ENCODE measurements at places on chromosomes 1 and 21.

DNA sequence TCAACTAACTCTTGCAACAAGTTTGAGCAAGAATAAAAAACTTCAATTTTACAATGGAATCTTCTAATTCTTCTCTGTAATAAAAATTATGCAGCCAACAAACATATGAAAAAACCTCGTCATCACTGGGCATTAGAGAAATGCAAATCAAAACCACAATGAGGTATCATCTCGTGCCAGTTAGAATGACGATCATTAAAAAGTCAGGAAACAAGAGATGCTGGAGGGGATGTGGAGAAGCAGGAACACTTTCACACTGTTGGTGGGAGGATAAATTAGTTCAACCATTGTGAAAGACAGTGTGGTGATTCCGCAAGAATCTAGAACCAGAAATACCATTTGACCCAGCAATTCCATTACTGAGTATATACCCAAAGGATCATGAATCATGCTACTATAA, 327.5 kb upstream of the LYPLAL1 start:
- DNase-seq: no peak

GRCh38 chr21:33168886-33169285, 60.9 kb upstream of the IFNAR2 start:
- DNase-seq: no peak

DNA sequence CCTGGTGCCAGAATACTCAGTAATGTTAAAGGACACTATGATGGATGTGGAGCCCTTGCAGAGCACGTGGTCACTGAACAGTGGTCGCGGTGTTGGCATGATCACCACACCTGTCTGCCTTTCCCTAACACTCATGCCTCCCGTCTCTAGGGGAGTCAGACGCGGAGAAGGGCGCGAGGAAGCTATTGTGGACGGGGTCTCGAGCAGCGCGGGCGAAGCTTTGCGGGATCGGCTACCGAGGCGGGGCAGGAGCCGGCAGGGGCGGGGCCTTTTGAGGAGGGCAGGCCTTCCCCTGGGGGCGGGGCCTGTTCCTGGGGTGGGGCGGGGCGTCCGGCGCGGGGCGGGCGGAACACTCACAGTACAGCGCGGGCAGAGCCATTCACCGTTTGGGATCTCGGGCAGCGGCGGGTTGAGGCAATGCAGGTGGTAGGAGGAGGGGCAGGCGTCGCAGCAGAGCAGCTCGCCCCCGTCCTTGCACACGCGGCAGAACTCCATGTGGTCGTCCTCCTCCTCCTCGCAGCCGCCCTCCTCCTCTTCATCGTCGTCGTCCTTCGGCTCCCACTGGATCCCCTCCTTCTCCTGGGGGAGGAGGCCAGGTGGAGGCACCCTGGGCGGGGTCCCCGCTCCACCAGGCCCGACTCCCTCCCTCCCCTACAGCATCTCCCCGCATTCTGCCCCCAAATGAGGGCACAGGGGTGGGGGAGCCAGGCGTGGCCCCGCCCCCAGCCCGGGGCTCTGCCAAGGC, 31.5 kb downstream of the CHD5 start:
- no peak for DNase-seq

DNA sequence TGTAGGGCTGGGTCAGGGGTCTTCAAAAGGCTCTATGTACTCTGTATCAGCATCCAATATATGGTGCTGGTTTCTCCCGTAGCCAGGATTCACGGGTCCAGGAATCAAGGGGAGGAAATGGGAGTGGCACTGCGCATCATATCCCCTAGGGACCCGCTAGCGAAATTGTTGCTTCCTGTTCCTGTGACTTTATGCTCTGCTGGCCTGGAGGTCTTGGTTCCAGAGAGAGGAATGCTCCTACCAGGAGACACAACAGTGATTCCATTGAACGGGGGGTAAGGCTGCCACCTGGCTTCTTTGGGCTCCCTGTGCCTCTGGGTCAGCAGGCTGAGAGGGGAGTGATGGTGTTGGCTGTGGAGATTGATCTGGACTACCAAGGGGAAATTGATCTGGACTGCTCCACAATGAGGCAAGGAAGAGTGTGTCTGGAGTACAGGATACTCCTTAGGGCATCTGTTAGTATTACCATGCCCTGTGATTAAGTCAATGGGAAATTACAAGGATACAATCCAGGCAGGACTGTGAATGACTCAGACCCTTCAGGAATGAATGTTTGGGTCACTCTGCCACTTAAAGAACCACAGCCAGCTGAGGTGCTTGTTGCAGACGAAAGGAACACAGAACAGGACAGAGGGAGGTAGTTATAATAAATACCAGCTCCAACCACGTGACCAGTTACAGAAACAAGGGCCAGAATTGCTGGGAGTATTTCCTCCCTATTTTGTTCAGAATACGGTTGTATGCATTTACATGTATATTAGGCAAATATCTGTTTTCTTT, 10.2 kb downstream of the SPSB1 start:
- DNase-seq: no peak

GRCh38 chr1:192824511-192824910, 15.7 kb downstream of the RGS2 start:
- DNase-seq: no peak
